Right forelimb (tissue), 1 donor: ENCODE measurements at places on chromosomes 5 and 9.
A peak's percentile ranks its signal among the peaks of the same experiment; 100 is the strongest.

DNA sequence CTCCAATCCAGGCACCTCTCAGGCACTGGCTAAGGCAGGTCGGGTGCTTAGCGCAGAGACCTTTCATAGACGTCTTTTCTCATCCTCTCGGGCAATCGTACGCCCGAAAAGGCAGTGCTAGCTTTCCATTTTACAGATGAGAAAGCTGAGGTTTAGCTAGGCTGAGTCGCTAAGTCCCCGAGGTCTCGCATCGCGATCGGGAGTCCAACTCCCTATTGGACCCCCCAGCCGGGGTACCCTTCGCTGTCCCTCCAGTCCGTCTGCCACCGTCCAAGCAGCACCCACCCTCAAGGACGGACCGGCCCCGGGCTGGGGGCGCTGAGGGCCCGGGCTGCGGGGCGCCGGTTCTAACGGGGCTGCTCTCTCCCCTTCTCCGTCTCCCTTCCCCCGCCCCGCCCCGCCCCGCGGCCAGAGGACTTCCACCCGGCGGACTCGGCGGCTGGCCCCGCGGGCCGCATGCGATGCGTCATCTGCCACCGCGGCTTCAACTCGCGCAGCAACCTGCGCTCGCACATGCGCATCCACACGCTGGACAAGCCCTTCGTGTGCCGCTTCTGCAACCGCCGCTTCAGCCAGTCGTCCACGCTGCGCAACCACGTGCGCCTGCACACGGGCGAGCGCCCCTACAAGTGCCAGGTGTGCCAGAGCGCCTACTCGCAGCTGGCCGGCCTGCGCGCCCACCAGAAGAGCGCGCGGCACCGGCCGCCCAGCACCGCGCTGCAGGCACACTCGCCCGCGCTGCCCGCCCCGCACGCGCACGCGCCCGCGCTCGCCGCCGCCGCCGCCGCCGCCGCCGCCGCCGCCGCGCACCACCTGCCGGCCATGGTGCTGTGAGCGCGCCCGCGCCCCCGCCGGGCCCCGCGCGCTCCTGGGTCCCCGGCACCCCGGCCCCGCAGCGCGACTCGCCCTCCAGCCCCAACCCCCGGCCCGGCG is 12.5 kb upstream of the EXOSC2 start:
- DNase-seq, result peak; percentile 71

- no peak for DNase-seq
These were observed 757 bp upstream of the CCDC192 start for GRCh38 chr5:127702434-127702833.

- no peak for DNase-seq
These were observed 21.0 kb upstream of the TRIM52 start for GRCh38 chr5:181281984-181282316.

DNA sequence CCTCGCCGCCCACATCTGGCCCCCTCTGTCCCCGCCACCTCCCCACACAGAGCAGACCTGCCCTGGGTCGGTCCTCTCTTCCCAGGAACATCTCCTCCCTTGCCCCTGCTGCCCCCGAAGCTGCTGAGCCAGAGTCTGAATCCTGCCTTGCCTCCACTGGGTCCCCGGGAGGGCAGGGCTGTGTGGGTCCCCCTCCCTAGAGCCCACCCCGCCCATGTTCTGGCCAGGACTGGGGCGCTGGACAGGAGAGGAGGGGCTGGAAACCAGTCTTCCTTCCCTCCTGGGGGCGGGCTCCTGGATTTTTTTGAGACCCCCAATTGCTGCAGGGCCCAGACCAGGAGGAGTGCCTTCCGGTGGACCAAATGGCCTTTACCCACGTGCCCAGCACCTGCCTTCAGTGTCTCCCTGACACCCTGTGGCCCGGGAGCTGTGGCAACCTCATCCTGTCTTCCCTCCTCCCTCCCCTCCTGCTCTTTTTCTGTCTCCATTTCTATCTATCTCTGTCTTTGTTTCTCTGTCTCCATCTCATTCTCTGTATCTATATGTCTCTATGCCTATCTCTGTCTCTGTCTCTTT is 12.1 kb downstream of the MRPL36 start:
- no peak for DNase-seq

GRCh38 chr5:463952-464351 is 21.0 kb downstream of the EXOC3 start:
- DNase-seq, result no peak

DNA sequence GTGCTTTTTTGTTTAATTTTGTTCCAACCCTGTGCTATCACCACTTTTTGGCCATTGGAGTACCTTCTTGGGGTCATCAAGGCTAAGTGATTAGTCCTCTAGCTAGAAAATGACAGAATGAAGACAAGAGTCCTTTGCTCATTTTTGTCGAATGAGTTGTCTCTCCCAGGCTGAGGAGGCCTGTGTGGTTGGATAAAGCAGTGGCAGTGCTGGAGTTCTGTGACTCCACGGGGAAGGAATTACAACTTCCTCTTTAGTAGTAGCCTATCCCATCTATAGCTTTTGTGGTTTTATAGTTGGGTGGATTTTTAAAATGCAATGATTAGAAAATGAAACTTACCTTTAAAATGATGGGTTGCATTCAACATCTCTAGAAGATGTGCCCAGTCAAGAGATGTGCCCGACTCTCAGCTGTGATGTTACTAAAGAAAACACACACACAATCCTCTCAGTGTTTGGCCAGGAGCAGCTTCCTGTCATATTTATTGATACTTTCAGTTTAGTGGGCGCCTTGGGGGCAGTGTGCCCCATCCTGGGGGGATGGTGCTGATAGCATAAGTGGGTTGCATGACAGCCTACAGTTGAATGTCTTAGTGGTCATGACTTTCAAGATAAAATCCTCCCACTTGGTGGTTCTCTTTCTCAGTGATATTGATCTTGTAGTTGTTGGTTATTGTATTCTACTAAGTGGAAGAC is 11.9 kb downstream of the OTULINL start:
- no peak for DNase-seq

- DNase-seq, result no peak
These were observed 637.2 kb upstream of the ITGA1 start for GRCh38 chr5:52150501-52150900.

DNA sequence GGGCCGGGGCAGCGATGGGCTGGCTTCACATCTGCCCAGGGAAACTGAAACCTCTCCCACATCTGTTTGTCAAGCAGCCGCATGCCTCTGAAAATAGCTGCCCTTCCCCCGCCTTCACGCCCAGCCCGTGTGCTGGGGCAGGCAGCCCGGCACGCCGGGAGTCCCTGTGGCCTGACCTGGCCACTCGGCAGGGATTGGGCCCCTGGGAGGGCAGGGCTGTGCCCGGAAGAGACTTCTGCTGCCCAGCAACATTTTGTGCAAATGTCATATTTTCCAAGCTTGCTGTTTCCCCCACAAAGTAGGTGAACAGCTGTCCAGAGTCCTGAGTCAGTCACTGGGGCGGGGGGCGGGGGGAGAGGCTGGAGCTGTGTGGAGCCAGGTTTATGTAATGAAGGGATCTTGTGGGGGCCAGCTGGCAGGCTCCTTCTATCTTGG is 8.2 kb downstream of the COL27A1 start:
- peak; percentile 82 for DNase-seq

DNA sequence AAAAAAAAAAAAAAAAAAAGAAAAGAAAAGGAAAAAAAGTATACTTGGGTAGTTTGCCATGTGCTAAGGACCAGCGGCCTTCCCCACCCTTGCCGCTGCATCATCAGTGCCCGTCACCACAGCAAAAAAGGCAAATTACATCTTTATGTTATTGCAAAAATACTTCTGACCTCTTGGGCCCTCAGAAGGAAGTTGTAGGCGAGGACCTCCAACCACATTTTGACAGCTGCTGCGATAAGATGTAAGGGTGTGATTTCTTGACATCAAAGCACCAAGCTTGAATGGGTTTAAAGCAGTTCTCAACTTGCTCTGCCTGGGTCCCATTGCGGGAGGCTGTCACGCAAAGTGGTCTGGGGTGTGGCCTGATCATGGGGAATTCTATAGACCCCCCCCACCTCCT is 39.2 kb downstream of the DMRT1 start:
- no peak for DNase-seq

GRCh38 chr5:77630114-77630680 is 8.3 kb downstream of the OTP start:
- peak; percentile 67 for DNase-seq

DNA sequence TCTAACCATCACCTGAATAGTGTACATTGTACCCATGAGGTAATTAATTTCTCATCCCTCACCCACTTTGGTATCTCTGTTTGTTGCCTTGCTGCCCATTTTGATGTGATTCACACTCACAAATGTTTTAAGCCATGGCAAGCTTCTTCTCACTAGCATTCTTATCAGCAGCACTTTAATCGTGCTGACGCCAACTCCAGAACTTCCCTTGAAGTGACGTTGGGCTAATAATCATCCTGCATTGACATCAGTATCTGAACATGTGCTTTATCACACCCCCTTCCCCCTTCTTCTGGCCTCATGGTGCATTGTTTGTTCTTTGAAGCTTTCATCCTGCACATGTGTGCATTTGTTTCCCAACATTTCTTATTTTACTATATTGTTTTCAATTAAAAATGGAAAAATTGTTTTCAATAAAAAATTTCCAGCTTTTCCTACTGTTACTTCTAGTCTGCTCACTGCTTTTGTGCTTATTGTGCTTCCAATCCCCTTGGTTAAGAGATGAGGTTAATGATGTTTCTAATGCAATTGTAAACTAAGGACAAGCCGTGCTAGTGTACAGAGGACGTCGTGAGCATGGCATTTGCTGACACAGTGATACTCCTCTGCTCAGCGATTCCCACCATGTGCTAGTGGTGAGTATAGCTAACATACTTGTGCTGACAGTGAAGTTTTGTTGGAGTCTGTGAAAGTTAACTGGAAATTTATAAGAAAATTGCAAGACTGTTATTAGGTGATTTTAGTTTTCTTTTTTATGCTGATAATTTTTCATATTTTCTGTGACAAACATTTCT is 238.5 kb downstream of the KDM4C start:
- no peak for DNase-seq

DNA sequence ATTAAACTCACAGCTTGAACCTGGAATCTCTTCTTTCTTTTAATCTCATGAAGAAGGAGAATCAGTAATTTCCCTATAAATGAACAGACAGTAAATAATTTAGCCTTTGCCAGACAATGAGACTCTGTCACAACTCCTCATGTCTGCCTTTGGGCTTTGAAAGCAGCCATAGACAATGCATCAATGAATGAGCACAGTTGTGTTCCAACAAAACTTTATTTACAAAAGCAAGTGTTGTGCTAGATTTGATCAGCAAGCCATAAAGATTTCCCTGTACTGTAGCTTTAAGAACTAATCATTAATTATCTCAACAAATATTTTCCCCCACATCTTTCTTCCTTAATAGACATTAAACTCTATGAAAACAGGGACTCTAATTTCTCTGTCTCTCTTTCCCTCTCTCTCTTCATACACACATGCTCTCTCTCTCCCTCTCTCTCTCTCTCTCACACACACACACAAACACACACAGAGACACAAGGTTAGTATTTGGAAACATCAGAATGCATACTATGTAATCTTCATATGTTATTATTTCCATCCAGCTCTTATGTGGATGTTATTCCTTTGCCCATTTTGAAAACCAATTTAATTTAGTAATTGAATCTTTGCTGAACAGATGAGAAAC is 1209.8 kb upstream of the CDH6 start:
- DNase-seq, result no peak

GRCh38 chr9:93902780-93903655 is 52.1 kb downstream of the BARX1 start:
- peak; percentile 38 for DNase-seq

DNA sequence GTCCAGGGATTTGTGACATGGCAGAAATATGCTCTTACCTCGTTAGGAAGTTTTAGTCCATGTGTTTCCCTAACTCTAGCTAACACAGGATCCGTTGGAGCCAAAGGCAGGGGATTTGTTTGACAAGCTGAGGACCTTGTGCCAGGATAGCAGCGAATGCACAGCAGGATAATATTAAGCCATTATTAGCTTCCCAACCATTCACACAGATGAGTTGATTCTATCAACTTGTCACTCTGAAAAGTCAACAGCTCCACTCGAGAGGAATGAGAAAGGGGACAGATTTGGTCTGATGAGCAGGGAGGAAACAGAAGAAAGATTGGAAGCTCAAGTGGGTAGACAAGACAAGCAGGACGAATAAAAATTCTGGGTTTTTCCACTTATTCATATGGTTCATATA is 106.2 kb downstream of the FSTL4 start:
- no peak for DNase-seq

DNA sequence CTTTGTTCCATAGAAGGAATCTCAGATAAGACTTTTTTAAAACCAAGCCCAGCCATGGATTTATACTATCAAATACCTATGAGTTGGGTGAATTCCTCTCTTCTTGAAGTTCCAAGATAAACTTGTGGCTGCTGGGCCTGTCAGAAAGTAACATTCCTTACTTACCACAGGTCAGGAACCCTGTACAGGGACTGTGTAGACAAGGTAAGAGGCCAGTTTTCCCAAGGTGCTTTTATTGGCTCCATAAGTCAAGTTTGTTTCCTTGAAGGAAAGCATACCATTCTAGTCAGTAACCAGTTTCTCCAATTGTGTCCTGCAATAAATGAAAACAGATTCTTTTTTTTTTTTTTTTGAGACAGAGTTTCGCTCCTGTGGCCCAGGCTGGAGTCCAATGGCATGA is 8.8 kb upstream of the CLTB start:
- DNase-seq, result no peak

DNA sequence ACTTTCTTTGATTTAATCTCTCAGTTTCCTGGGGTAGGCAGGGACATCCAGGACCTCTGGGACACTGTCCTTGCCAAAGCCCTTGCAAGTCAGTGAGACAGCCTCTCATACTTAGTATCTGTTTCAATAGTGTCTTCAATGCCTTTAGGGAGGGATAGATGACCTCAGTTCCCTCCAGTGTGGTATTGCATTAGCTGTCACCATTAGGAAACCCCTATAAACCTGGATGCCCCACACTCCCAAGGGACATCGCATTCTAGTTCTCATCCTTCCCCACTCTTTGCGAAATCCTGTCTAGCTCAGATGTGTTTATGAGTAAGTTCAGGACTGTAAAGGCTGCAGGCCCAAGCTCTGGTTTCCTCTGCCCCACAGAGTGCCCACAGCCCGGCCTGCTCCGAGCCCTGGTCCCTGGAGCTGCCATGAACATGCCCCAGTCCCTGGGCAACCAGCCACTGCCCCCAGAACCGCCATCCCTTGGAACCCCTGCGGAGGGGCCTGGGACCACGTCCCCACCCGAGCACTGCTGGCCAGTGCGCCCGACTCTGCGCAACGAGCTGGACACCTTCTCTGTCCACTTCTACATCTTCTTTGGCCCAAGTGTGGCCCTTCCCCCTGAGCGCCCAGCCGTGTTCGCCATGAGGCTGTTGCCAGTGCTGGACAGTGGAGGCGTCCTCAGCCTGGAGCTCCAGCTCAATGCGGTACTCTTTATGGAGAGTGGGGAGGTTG is 13.2 kb downstream of the TMEM8B start:
- no peak for DNase-seq
